ENCODE measurements at places on chromosomes 12 and 14.

DNA sequence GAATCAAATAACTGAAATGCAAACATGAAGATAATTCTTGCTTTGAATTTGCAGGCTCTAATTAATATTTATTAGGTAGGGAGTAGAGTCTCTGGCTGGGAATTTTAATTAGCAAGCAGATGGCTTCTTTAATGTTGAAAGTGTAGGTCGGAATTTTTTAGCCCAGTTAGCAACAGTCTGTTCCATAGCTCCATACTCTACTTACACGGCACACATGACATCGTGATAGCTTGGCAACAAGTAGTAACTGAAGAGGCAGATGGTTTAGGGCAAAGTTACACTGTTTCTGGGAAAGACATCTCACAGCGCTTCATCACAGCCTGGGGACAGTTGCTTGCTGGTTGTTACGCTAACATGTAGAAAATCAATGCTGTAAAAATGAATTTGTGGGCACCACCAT is 710.7 kb downstream of the GALC start:
- DNase-seq = no peak

DNA sequence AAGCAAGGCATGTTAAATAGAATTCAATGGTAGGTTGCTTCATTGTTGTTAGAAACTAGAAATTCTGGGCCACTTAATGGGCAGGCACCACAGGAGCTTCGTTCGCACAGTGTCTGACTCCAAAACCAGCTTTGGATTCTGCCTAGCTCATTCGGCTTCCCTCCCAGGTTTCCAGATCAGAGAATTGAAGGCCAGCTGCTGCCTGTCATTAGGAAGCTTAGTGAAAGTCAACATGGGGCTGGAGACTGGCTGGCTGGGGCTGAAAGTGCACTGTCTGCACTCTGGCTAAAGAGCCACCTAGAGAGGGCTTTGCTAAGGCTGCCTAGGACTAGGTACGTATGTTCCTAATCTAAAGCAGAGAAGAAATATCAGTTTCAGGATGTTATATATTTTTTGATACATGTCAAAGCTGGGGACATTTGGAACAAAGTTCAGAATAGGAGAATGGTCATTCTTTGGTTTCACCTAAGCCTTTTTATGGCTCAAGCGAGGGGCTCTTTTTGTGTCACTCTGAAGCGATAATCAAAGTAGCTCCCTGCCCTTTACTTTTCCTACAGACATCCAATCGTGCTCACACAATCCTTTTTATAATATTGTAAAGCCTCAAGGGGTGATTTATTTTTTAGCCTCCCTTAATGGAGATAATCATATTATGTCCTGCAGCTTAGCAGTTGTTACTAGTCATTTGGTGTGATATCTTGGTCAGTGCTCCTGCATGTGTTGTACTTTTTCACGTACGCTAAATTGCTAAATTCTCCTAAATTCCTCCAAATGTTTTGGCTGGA is 238.5 kb upstream of the NAV3 start:
- no peak for DNase-seq

GRCh38 chr12:122944605-122945592 is 21.4 kb downstream of the ABCB9 start:
- no peak for DNase-seq

- no peak for DNase-seq
Measured at GRCh38 chr12:89350260-89350629, 2.1 kb downstream of the DUSP6 start.

DNA sequence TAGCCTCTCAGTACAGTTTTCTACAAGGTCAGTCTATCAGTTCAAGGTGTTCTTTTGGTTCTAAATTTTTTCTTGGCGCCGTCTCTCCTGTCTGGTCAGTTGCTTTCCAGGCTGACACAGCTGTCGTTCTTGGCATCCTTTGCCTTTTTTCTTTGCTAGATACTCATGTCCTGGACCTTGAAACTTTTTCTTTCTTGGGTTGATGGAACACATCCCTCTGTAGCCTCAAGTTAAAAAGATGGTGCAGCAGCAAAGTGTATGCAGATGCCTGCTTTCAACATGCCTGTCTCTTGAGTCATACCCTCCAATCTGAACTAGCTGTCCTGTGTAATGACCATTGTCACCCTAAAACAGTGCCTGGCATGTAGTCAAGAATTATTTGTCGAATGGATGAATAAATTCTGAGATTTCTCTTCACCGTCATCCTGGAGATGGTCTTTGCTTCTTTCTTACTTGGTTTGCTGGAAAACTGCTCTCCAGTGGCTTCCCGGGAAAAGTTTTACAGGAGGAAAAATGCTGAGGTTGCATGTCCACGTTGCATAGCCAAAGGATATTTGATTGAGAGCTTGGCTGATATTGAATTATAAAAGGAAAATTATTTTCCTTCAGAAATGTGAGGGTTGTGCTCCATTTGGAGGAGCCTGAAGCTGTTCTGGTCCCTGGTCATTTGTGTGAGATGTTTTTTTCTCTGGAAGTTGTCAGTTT is 4.6 kb downstream of the NYNRIN start:
- DNase-seq = no peak

Measured in NCI-H1436 (cell line).